Retina (tissue), 1 donor: ENCODE measurements at places on chromosomes 6 and 20.

GRCh38 chr20:59948212-59948611 lies 8.0 kb downstream of the FAM217B start:
- no peak for DNase-seq

DNA sequence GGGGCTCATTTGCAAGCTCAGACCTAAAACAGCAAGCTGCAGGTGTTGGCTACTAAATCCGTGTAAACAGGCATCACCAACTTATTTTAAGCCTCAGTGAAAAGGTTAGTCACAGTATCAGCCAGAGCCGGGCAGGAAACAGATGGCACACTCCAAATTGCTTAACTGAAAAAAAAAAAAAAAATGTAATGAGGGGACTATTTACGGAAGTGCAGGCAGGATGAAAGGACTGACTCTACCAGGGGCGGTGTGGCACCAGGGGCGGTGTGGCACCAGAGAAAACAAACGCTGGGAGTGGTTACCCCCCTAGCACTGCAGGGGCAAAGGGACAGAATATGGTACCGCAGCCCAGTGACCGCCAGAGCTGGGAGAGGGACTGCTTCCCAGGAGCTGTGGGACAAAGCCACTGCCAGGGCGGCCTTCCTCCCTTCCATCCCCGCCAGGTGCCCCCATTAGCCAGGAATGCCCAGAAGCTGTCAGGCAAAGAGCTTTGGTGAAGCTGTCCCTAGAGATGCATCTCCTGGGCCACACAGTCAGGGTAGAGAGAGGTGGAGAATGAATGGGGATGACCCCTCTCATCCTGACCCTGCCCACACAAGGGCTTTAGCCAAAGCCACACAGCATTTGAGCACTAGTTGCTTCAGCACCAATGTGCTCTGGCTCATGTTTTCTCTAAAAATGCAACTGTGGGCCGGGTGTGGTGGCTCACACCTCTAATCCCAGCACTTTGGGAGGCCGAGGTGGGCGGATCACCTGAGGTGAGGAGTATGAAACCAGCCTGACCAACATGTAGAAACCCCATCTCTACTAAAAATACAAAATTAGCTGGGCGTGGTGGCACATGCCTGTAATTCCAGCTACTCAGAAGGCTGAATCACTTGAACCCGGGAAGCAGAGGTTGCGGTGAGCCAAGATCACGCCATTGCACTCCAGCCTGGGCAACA lies 39.6 kb upstream of the GFOD1 start:
- DNase-seq = no peak

DNA sequence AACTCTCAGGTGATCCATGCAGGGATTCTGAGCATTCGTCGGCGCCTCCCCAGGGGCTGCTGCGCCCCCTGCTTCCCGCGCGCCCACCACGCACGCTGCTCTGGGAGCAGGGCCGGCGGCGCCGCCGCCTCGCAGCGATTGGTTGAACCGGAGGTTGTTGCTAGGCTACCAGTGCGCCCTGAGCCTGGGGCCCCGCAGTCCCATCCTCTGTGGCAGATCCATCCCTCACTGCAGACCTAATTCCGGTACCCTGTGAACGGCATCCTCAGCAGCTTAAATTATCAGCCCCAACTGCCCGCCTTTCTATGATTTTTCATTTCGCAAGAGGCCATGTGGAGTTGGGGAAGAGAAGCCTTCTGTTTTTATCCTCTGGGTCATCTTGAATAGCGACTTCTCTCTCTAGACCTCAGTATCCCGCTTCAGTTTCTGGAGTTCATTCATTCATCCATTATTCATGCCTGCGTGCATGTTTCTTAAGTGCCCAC lies 15.4 kb downstream of the PNPLA1 start:
- DNase-seq = peak; percentile 91

GRCh38 chr6:163764565-163764964 lies 350.0 kb downstream of the QKI start:
- no peak for DNase-seq

GRCh38 chr6:110761371-110761770 lies 53.9 kb downstream of the CDK19 start:
- DNase-seq = no peak

GRCh38 chr6:3259491-3259958 lies 778 bp downstream of the PSMG4 start:
- peak; percentile 75 for DNase-seq

GRCh38 chr6:168778201-168778600 lies 337.2 kb downstream of the SMOC2 start:
- no peak for DNase-seq

- DNase-seq = no peak
Observed at GRCh38 chr6:155352811-155353210, 38.5 kb upstream of the TFB1M start.

DNA sequence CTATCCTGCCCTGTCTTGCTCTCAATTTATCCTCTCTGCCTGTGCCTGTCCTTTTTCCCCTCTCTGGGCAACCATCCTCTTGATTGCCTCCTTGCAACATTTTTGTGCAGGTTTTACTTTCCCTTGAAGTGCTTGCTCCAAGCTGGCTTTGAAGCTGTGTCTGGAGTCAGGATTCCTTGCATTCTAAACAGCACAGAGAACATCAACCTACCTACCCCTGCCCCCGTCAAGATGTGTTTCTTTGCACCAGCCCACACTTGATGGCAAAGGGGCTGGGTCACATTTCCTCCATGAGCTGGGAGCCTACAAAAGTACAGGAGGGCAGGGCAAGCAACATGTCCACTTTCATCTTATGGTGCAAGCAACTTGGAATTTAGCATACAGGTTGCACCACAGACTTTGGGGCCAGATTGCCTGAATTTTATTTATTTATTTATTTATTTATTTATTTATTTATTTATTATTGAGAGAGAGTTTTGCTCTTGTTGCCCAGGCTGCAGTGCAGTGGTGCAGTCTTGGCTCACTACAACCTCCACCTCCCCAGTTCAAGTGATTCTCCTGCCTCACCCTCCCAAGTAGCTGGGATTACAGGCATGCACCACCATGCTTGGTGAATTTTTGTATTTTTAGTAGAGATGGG lies 206.3 kb downstream of the COL19A1 start:
- DNase-seq = no peak

- DNase-seq = no peak
Observed at GRCh38 chr20:23409800-23410199, 11.5 kb downstream of the NAPB start.

DNA sequence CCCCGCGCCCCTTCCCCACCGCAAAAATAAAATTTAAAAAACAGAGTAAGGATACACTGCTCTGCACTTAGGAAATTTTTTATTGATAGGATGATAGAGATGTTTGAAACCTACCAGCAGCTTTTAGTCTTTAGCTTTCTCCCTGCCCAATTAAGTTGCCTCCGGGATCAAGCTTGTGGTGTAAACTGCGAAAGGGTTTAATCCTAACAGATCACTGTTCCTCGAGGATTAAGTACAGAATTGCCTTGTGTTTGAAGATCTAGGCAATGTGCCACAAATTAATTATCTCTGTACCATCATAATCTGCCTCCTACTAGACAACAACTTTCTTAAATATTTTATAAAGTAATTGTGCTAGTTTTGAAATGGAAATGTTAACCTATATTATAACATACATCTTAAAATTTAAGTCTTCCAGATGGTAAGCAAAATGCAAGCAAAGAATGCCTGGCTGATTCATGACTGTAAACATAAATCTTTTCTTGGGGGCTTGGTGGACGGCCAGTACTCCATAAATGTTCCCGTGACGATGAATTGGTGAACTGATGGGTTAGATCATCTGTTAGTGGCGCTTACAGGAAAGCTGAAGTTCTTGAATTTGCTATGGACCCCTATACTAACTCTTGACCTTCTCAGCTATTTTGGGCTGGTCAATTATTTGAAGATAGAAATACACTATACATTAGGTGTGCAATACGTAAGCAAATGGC lies 58.0 kb upstream of the ARHGAP18 start:
- no peak for DNase-seq

- DNase-seq = no peak
Observed at GRCh38 chr20:53042521-53042920, 70.4 kb downstream of the TSHZ2 start.

GRCh38 chr20:56897318-56897957 lies 268.3 kb downstream of the TFAP2C start:
- no peak for DNase-seq

DNA sequence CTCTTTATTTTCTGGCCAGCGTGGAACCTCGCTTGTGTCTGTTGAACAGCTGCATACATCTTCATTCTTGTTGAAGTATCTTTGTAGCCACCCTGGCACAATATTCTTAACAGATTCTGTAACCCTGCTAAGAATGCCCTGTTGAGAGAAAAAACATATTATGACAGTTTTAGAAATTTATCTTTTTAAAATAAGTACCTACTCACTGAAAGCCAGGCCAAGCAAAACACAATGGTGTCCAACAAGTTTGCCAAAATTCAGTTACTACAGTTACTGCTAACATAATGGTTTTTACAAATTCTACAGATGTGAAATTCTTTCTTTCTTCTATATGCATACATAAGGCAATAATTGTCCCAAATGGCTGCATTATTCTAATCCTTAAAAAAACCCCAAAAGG lies 18.2 kb downstream of the NUP153 start:
- no peak for DNase-seq

DNA sequence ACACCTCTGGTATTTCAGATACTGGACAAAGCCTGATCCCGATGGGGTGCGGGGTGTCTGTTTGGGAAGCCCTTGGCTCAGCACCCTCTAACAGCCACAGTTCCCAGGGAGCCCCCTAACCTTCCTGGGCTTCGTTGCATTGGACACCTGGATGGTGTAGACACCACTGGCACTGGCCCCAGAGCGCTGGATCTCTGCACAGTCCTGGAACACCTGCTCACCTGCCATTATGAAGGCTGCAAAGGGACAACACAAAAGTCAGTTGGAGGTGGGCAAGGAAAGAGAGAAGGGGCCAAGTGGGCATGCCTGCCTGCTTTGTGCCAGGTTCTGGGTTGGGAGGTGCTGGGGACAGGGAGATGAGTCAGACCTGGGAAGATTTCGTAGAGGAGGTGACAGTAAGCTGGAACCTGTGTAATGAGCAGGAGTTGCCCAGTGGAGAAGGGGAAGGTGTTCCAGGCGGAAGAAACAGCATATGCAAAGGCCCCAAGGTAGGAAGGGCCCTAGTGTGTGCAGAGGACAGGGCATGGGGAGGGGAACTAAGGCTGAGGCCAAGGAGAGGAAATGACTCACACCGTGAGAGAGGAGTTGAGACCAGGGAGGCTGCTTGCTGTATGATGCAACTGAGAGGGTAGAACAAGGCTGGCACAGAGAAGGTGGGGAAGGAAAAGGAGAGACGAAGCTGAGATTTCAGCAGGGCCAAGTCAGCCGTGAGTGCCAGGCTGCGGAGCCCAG lies 34.9 kb downstream of the ANGPT4 start:
- DNase-seq = no peak

- peak; percentile 72 for DNase-seq
Observed at GRCh38 chr6:32967151-32968091, 973 bp upstream of the BRD2 start.

DNA sequence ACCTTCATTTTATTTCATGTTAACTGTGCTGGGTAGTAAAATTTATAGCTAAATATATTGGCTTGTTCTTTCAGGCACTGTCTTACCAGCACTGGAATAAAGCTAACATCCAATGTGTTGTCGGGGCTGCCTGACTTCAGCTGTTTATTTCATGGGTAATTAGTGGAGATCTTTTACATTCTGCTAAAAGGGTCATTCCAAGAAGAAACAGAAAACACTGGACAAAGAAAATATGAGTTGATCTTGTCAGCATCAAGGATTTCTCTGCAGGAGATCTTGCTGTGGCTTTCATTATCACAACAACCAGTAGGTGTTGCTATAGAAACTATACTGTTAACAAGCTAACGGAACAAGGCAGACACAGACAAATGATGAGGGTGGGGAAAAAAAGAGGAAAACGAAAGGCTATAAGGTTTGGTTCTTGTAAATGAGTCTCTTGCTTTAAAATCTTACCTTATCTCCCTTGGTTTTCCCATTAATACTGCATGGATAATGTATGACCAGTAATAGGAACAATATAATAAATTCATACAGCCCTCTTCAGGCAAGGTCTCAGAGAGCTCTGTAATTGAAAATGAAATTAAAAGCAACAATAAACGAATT lies 206.8 kb downstream of the SIM1 start:
- DNase-seq = peak; percentile 59

DNA sequence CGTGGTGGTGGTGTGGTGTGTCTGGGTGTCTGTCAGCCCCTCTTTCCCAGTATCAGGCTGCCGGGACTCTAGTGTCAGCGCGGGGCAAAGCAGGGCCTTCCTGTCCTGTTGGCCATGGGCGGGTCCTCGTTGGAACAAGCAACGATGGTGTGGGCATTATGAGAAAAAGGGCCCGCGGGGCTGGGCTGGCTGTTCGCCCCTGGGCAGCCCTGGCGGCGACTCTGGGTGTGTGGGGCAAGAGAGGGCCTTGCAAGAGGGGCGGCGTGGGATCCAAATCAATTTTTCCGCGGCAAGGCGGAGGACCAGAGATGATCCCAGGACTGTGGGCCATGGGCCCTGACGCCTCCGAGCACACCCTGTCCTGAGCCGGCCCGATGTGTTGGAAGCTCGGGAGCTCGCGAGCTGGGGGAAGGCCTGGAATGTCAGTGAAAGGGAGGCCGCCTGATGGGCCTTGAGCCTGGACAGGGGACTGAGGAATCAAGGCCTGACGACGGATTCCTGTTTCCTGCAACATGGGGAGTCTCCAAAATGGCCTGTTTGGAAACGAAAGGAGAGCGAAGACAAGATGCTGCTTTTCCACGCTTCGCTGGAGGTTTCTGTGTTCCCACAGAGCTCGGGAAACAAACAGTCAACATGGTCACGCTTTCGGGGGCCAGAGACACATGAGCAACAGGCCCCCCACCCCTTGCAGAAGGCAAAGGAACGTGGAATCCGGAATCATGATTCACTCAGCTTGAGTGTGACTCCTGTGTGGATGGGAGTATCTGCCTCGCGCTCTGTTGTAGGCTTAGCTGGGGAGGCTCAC lies 364.7 kb upstream of the DEFB115 start:
- no peak for DNase-seq

DNA sequence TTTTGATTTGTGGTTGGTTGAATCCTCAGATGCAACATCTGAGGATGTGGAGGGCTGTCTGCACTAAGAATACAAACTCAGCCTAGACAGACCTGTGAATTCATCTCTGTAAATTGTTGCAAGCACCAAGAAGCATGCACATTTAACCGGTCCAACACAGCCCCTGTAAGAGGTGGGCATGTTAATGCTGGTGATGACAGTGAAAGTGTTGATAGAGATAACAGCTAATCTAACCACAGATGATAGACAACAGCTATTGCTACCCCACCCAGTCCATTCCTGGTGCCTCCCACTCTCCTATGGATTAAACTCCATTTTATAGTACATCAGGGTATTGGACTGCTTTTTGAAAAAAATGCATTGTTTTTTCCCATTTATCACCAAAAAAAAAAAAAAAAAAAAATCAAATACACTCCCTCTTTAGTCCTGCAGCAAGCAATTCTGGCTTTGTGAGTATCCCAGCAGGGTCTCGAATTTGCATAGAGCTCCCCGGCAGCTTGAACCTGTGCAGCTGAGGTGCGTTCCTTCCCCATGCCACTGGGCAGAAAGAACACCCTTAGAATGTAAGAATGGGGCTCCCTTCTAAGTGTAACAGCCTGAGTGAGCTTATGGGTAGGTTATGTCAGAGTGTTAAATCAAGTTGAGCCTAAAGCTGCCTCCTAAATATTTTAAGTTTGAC lies 270.9 kb upstream of the JARID2 start:
- no peak for DNase-seq
